ENCODE measurements at places on chromosomes 7 and 10. TPM values are rescaled to one million over a fixed set of nuclear protein-coding genes. Genes with fewer than 3 reads are reported as not detected.

Gene AKR1B1
- 24.6 TPM for total RNA-seq

GRCh38 chr10:71727105-71727737 lies 7.6 kb upstream of the C10orf105 start:
- peak overlapping the region; percentile 79 for H3K27ac ChIP-seq
- no peak for DNase-seq
- H3K4me3 ChIP-seq, result no peak overlapping the region
- no peaks in the 10 kb centered on the region for H3K36me3 ChIP-seq
- peaks cover 39% of the 10 kb centered on the region for H3K4me1 ChIP-seq

Gene ZKSCAN1
- total RNA-seq, result 49.0 TPM

Gene GFRA1
- 6.7 TPM for total RNA-seq

Gene TUBAL3
- not detected for total RNA-seq

Gene IFRD1
- 113 TPM for total RNA-seq

- H3K27ac ChIP-seq, result no peak overlapping the region
- no peak overlapping the region for H3K4me3 ChIP-seq
- H3K36me3 ChIP-seq, result no peaks in the 10 kb centered on the region
- peaks cover 7% of the 10 kb centered on the region for H3K4me1 ChIP-seq
- no peaks in the 10 kb centered on the region for H3K27me3 ChIP-seq
Observed at GRCh38 chr7:134750083-134751062, 29.1 kb upstream of the CALD1 start.

Measured in stomach (tissue), 19 donors.